ENCODE measurements at places on chromosomes 6 and 20.
A peak's percentile ranks its signal among the peaks of the same experiment; 100 is the strongest.

DNA sequence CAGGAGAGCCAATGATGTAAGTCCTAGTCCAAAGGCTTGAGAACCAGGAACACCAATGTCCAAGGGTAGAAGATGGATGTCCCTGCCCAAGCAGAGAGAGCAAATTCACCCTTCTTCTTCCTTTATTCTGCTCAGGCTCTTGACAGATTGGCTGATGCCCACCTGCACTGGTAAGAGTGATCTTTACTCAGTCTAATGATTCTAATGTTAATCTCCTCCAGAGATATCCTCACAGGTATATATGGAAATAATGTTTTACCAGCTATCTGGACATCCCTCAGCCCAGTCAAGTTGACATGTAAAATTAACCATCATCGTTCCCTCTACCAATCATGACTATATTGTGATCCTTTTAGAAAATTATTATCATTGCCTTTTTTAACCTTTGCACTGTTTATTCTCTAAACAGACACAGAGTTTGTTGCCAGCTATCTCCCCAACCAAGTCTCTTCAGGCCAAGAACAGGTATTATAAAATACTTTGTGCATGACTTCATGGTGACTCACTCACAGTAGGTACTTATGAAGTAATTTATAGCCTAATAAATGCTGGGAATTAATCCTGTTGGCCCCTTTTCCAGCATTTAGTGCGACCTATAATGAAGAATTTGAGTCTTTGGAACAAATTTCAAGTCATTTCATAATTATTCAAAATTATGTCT is 26.2 kb upstream of the TSHZ2 start:
- no peak for DNase-seq

DNA sequence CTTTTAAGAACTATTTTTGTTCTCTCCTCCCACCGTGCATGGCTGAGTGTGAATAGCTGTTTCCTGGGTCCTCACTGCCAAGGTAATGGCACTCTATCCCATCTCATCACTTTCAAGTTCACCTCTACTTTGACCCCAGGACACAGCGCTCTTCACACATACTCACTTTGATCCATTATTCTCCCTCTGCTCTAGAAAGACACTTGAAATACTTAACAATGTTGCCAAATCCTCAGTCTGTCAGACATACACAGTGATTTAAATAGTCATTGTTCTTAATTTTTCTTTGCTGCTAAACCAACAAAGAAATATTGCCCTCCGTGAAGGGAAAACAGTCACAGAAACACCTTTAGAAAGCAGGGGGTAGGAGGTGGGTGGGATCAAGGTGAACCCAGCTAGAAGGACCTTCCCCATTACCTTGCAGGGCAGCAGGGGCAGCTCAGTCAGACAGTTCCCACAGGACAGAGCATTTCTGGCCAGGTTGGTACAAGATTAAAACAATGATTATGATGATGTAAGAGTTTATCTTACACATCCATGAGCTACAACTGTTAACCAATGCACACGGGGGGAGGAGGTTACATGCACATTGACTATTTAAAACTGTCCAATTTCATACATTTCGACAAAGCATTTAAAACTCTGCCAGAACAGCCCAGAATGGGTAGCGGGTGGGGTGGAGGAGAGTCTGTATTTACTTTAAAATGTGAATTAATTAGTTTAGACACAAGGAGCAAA is 2.4 kb downstream of the SLC22A23 start:
- DNase-seq: no peak

GRCh38 chr20:46237227-46237626 is 71.1 kb downstream of the CDH22 start:
- DNase-seq: no peak

- DNase-seq: no peak
Observed at GRCh38 chr6:55528624-55529023, 50.4 kb downstream of the HMGCLL1 start.

DNA sequence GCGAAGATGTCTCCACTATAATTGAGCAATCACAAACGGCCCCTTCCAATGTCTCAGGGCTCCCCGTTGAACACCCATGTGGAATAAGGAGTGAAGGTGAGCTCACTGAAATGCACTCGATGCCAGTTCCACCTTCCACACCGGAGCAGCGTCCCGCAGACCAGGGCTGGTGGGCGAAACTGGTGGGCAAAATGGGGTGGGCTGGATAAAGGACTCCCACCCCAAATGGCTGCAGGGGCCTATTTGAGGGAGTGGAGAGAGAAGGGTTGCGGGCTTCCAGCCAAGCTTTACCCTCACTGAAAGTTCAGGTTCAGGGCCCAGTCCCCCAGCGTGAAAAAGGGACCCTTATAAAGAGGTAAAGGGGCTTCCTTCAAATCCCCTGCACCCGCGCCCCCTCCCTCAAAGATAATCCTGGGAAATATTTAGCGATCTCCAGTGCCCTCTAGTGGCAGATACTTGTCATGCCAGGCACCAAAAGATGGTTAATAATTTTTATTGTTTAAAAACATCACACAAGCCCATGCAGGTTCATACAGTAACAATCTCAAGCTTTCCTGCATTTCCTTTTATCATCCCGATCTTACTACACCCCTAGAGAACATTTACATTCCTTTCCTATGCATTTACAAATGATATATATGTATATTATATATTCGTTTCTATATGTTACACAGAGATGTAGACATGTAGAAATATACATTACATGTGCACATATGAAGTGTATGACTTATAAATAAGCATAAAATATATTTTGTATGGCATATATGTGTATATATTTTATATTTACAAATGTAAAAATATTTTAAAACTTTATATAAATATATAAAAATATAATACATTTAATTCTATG is 58.2 kb upstream of the NKX2-2 start:
- peak; percentile 39 for DNase-seq

DNA sequence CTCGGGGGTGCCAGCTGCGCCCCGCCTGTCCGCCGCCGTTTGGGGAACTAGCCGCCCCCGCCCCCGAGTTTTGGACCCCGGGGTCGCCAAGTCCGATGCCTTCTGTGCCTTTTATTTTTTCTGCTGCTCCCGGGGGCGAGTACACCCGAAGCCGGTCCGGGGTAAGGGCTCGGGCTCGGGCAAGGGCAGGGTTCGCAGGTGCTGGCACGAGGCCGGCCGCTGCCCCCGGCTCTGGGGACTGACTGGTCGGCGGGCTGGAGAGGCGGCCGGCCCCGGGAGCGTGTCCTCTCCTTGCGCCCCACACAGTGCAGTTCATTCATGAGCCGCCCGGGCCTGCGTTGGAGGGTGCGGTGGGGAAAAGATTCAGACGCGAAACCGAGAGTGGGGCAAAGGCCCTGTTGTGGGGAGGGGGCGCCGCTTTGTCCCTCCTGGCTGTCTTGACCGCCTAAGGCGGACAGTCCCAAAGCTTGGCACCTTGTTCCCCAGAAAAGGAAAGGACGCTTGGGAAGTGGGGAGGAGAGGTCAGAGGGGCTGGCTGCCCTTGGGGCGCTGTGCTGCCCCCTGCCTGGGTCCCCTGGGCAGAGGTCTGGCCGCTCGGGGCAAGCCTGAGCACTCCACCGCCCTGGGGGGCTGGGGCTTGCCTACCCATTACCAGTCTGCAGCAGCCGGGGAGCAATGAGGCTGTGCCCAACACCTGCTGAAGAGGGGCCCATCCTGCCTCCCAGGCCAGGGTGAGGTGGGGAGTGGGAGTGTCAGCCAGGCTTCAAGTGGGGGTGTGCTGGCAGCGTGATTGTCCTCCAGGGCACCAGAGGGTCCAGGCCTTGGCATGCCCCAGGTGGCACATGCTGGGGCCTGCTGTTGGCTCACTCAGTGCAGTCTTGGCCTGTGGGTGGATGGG is 915 bp downstream of the TMEM63B start:
- DNase-seq: no peak

DNA sequence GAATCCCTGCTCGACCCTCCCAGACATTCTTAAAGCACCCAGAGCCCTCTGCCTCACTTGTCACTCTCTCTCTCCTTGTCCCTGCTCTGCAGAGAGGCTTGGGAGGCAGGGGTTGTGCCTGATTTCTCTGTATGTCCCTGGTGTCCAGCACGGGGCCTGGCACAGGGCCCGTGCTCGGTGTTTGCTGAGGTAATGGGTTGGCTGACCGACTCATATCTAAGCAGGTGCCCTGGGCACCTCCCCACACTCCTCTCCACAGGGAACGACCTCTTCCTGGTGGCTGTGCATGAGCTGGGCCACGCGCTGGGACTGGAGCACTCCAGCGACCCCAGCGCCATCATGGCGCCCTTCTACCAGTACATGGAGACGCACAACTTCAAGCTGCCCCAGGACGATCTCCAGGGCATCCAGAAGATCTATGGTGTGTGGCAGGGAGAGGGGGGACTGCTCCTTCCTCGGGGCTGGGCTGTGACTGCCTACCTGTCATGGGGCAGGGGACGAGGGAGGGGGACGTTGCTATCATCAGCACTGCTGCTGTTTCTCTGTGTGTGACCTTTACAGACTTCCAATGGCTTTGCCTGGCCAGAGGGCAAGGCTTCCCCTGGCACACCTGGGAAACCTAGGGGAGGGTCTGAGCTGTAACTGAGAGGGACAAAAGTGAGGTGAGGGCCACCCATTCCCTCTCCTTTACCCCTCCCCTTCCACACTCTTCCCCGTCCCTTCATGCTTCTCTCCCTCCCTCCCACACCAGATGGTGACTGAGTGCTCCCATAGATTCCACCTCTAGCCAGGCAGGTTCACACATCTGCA is 14.2 kb downstream of the MMP24OS start:
- DNase-seq: no peak

- DNase-seq: peak; percentile 85
Observed at GRCh38 chr6:292506-293192, 362 bp downstream of the DUSP22 start.

DNA sequence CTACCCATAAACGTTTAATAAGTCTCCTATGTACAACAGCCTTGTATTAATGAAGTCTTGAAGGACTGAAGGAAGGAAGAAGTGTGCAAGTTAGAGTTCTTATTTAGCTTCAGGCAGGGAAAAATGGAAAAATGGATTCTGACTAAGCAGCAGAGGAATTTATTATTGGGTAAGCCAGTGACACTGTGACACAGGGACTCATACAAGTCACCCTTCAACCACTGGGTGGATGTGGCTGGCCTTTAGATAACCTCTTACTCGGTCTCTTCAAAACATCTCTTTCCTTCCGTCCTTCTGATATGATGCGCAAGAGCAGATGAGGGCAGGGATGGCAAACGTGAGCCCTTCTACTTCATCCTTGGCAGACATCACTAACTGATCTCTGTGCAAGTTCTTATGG is 145.6 kb downstream of the DHX35 start:
- DNase-seq: no peak

GRCh38 chr6:83476971-83477370 is 35.4 kb upstream of the PRSS35 start:
- DNase-seq: no peak

DNA sequence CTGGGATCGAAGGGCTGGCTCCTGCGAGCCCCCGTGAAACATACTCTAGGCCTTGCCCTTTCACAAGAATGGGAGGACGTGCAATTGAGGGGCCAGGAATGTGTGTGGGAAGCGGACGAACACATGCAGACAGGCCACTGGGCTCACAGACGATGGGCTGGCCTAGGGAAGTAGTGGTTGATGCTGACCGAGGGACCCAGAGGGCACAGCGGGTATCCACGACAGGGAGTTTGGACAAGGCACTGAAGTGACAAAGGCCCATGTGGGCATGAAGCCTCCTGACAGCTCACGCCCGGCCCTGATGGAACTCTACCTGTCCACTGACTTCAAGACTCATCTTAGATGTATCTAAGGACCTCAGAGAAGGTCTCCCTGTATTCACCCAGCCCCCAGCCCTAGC is 52.2 kb downstream of the MYH7B start:
- DNase-seq: no peak

- DNase-seq: no peak
Observed at GRCh38 chr6:452301-453067, 60.9 kb downstream of the IRF4 start.

DNA sequence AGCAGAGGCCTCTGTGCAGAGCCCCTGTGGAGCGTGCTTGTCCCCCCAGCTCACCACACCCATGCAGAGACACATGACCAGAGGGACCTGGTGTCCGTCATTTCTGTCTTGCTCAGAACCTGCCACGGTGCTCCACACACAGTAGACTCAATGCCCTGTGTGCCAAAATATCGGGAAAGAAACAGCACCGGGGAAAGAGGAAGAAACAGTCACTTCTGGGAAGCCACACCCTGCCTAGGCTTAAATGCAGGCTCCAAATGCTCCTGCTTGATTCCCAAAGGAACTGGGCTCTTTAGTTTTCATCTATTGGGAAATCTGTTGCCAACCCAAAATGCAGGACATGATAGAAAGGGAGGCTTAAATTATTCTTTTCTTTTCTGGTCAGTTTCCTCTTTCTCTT is 503.9 kb downstream of the CD83 start:
- no peak for DNase-seq

DNA sequence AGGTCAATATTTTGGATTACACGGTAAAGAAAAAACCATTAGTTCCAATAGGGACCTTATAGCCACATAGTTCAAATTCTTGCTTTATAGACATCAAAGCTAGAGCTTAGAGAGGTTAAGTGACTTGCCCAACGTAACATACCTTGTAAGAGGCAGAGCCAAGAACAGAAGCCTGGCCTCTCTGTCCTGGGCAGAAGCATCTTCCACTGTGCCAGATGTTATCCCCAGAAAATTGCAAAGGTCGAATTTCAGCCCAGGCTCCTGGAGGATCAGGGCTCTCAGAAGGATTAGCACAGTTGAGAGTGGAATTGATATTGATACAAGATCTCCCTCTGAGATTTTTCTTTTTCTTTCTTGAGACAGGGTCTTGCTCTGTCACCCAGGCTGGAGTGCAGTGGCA is 6.1 kb downstream of the SMIM28 start:
- no peak for DNase-seq

DNA sequence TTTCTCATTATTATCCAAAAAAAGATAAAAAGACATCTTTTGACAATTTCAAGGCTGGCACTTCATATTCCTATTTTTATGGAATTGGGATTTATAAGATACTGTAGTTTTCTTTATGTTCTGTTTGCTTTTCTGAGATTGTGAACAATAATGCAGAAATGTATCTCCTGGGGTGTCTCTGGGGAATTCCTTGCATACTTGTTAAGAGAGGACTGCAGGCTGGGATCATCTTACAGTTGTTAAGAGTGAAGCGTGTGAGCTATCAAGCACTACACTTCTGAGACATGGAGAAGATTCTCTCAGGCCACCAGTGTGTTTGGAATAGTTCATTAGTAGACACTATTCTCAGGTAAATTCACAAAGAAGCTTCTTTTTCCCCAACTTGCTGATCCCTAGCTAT is 963.3 kb upstream of the GJE1 start:
- DNase-seq: no peak

GRCh38 chr20:61157301-61157700 is 94.8 kb upstream of the CDH4 start:
- DNase-seq: no peak

DNA sequence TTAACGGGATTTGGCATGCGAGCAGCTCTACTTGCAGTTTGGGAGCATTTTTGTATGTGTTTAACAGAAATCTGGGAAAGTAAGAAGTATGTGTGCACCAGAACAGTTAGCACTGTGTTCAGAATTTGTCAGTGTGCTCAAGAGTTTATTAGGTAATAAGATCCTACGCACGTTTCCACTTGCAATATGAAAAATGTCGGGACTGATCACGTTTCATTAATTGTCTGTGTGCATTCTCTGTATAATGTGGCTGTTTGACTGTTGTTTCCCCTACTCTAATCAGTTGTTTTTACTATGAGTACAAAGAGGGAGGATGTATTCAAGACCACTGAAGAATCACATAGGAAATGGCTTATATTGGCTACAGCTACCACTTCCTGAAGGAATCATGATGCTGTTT is 349.7 kb upstream of the POU3F2 start:
- DNase-seq: no peak

GRCh38 chr6:55678330-55679224 is 99.6 kb upstream of the HMGCLL1 start:
- DNase-seq: no peak
